ENCODE measurements at places on chromosomes 7 and 10. TPM values are rescaled to one million over a fixed set of nuclear protein-coding genes. Genes with fewer than 3 reads are reported as not detected.

GRCh38 chr7:134565643-134566136 lies 16.8 kb downstream of the AKR1B15 start:
- peaks cover 10% of the 10 kb centered on the region for H3K36me3 ChIP-seq
- no peak overlapping the region for H3K27ac ChIP-seq
- peaks cover 2% of the 10 kb centered on the region for H3K27me3 ChIP-seq
- no peak overlapping the region for H3K4me3 ChIP-seq
- H3K4me1 ChIP-seq: no peaks in the 10 kb centered on the region

- H3K4me3 ChIP-seq: no peak overlapping the region
- DNase-seq: no peak
- H3K27me3 ChIP-seq: no peaks in the 10 kb centered on the region
- H3K27ac ChIP-seq: no peak overlapping the region
- H3K36me3 ChIP-seq: no peaks in the 10 kb centered on the region
Observed at GRCh38 chr10:91000985-91001384, 80.1 kb upstream of the ANKRD1 start.

GRCh38 chr7:137753948-137754851 lies 92.6 kb downstream of the DGKI start:
- no peak overlapping the region for H3K4me3 ChIP-seq
- no peaks in the 10 kb centered on the region for H3K36me3 ChIP-seq
- H3K27me3 ChIP-seq: no peaks in the 10 kb centered on the region
- DNase-seq: peak; percentile 28

- DNase-seq: no peak
- no peak overlapping the region for H3K4me3 ChIP-seq
- H3K27ac ChIP-seq: no peak overlapping the region
- H3K4me1 ChIP-seq: peaks cover 4% of the 10 kb centered on the region
- H3K36me3 ChIP-seq: peaks cover 28% of the 10 kb centered on the region
- no peaks in the 10 kb centered on the region for H3K27me3 ChIP-seq
Observed at GRCh38 chr7:39757604-39758003, 134.2 kb downstream of the RALA start.

DNA sequence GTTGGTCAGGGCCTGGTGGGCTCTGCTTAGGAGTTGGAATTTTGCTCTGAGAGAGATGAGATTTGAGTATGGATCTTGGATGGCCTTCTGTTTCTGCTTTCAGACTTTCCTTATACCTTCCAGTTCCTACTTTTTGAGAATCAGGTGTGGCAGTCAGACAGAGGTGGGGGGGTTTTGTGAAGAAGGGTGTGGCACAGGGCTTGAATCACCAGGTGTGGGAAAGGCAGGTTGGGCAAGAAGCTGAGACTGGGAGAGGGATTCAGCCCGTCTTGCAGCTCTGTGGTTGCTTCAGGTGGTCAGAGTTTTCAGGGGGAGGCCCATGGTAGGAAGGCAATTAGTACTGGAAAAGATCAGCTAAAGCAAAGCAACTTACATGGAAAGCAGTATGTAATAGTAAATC lies 340.2 kb downstream of the LRMDA start:
- H3K4me1 ChIP-seq: peaks cover 4% of the 10 kb centered on the region
- DNase-seq: no peak
- H3K27me3 ChIP-seq: peaks cover 2% of the 10 kb centered on the region

MKX gene
- 0.42 TPM for total RNA-seq

All from glutamatergic neuron (in vitro differentiated cells).